ENCODE measurements at places on chromosomes 13 and 19. TPM values are rescaled to one million over a fixed set of nuclear protein-coding genes. Genes with fewer than 3 reads are reported as not detected.

PCSK4 gene
- 2.0 TPM for total RNA-seq

GRIN3B gene
- total RNA-seq = not detected

LILRA6 gene
- total RNA-seq = 3.0 TPM

FUT1 gene
- total RNA-seq = 3.1 TPM

PGLYRP2 gene
- total RNA-seq = not detected

TNNT1 gene
- 4.4 TPM for total RNA-seq

CYP4F12 gene
- 5.9 TPM for total RNA-seq

Data from gastroesophageal sphincter (tissue), 4 donors.